NCI-H2171 (cell line): ENCODE measurements at places on chromosomes 7 and 10.

- DNase-seq: no peak
Measured at GRCh38 chr7:156039194-156039593, 226.9 kb upstream of the SHH start.

DNA sequence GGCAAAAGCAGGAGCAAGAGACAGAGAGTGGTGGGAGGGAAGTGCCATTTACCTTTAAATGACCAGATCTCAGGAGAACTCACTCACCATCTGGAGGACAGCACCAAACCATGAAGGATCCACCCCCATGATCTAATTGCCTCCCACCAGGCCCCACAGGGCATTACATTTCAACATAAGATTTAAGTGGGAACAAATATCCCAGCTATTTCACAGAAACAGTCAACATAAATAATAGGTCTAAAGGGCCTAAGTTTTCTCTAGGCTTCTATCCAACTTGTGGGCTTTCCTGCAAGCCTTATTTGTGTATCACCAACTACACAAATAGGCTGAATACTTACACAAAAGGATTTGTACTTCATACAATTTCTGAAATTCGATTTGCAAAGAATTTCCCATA lies 196.8 kb upstream of the POT1 start:
- no peak for DNase-seq

- peak; percentile 45 for DNase-seq
Measured at GRCh38 chr10:60944058-60944909, at the start of gene RHOBTB1. RHOBTB1 (minus strand) TSS chr10:60944185; CDS start chr10:60911542, 32,643 bp downstream.

GRCh38 chr10:11505639-11506038 lies 105.8 kb downstream of the USP6NL start:
- no peak for DNase-seq

DNA sequence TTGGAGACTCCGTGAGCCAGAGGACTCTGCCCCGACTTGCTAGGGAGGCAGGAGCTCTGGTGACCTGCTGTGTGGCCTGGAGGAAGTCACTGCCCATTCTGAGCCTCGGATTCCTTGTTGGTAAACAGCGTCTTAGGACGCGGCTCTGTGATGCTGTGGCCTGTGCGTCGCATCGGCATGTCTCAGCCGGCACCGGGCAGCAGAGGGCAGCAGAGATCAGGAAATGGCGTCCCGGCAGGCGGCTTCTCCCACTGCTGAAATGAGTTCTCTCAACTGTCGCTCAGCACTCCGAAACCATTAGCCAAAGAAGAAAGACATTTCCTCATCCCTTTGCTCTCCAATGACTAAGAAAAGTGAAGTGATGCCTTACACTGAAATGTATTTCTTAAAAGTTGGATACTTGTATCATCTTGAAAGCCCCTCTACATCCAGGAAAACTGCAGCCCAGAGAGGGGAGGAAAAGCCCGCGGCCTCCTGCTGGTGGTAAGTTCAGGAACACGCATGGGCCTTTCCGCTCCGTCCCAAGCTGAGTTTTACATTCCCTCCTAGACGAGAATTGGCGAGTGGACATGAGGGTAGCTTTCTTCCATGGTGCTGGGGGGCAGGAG lies 91.7 kb downstream of the WDR11 start:
- peak; percentile 43 for DNase-seq

DNA sequence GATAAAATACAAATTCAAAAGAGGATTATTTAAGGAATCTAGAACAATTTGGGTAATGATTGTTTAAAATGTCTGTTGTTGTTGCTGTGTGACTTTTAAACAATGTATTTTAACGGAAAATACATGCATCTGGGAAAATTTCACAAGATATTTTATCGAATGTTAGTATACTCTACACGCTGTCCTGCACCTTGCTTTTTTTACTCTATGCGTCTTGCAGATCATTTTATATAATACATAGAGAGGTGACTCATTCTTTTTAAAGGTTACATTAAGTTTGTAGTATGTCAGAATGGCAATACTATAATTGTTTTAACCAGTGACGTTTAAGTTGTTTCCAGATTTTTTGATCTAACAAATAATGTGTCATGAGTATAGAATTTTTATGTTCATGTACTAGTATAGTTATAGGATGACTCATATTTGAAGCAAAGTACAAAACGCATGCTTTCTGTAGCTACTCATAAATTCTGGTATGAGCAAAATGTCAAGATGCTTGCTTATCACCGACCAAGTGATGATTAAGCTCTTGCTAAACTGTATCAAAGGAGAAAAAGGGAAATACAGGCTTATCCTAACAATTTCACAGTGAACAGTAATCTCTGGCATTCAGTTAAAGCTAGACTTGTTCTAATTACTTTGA lies 4.9 kb downstream of the DKK1 start:
- no peak for DNase-seq

GRCh38 chr10:56116684-56117083 lies 244.4 kb downstream of the ZWINT start:
- no peak for DNase-seq

DNA sequence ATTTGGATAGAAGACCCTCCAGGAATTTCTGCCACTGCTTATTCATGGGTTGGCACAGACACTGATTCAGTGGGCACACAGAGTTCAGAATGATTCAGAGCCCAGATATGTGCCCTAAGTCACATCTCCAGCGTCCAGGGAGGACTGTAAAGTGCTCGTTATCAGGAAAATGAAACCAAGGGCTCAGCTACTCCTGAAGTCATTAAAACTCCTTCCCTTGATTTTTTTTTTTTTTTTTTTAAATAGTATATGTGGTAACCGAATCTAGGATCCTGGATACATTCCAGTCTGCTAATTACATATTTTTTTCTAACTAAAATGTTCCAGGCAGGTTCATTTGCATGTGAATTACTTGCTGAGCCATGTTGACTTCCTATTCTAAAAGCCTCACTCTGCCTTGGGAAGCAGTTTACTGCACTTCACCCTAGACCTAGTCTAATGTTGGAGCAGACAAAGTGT lies 34.7 kb downstream of the MET start:
- no peak for DNase-seq

- no peak for DNase-seq
Measured at GRCh38 chr10:103967448-103968071, 620 bp downstream of the SLK start.

DNA sequence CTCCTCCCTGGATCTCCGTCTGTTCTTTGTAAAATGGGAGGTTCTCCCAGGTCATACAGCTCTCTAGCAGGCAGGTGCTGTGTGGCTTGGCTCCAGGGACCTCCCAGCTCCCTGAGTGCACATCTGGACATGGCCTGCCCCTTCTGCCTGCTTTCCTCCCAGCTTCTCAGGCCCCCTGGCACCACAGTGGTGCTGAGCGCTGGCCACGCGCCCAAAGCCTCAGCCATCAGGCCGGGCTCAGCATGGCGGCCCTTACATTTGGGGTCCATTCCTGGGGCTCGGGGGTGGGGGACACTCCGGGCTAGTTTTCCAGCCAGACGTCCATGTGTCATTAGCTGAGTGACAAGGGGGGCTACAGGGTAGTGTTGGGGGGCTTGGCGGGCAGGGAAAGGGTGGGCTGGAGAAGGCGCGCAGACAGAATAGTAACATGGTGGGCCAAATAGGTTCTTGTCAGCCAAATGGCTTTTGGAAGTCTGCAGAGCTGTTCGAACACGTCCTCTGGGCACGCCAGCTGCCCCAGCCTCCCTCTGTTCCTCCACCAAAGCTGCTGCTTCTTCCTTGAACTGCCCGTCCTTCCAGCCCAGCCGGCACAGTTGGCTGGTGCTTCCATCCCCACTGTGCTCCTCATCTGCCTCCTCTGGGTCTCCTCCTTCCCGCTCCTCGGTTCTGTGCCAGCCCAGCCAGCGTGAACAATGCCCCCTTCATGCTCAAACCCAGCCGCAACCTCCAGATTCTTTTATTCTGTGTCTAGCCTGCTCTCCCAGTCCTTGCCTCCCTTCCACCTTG lies 65.9 kb downstream of the GOLGA7B start:
- DNase-seq: peak; percentile 31

GRCh38 chr10:132482090-132482800 lies 55.3 kb upstream of the INPP5A start:
- DNase-seq: no peak
